ENCODE measurements at places on chromosomes 2 and 18.

- DNase-seq = no peak
These were observed 218.4 kb downstream of the MREG start for GRCh38 chr2:215794829-215795546.

DNA sequence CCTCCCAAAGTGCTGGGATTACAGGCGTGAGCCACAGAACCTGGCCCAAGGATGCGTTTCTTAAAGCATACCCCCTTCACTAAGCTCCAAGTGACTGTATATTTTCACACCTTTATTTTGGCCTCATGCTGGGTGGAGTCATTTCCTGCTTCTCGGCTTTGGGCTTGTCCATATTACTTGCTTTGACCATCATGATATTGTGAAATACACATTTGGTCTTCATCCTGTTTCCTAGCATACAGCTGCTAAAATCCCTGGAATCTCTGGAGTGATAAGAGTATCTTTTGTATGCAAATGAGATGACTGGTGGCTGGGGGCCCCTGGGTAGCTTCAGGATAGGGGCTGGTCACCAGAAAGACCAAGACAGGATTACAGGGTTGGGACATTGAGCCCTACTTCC lies 17.6 kb upstream of the COLEC12 start:
- DNase-seq = no peak

GRCh38 chr2:144959416-144959815 lies 439.5 kb upstream of the ZEB2 start:
- no peak for DNase-seq

DNA sequence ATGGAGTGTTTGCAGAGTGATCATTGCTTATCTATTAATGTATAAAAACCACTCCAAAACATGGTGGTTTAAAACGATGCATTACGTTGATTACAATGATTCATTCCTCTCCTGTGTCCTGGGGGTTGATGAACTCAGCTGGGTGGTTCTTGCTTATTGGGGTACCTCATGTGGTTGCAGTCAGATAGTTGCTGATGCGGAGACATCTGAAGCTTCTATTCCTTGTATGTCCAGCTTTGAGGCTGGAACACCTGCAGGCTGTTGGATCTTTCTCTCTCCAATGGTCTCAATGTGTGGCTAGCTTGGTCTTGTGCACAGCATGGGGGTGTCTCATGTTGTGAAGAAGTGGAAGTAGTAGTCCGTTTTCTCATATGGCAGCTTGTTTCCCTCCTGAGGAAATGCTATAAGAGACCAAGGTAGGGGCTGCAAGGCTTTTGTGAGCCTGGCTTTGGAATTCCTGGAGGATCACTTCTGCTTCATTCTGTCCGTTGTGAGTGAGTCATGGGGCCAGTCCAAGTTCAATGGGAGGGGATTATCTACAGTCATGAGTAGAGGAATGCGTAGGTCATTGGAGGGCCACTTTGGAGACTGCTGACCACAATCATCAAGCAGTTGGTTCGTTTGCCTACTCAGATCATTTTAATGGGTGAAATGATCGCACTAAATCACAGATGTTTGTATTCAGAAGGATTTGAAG lies 601.0 kb downstream of the SLC4A3 start:
- no peak for DNase-seq

DNA sequence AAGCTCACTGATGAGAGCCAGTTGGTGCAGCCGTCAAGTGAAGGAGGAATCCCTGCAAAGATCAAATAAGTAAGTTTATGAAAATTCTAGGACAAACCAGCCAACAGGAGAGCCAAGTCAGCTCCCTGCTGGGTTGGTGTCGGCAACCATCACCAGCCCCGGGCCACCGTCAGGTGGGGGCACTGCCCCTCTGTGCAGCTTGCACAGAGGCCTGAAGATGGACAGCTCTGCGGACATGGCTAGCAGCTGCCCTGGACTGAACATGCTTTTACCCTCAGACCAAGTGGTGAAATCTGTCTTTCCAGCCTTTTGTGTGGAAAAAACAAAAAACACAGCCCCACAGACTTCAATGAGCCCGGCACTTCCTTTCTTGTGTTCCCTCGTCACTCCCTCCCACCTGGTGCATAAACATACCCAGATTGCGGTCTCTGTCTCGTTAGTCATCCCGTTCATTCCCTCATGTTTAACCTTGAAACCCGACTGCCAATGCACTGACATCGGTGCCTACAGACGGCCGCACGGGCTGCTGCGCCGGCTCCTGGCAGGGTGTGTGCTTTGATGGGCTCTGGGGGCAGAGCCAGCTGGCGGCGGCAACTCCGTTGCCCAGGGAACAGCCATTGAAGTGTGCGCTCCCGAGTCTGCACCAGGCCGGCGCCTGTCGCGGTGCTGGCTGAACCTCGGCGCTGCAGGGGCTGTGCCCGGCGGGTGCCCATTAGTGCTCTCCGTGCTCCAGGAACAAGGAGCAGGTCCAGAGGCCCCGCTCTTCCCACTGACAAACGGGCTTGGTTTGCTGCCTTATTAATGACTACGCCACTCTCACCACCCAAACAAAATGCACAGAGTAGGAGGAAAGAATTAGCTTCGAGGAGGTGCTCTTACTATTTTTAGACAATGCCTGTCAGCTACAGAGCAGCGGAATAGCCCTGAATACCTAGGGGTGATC lies 95.3 kb downstream of the EIPR1 start:
- no peak for DNase-seq

GRCh38 chr2:97706112-97706511 lies 7.3 kb upstream of the ZAP70 start:
- DNase-seq = no peak
